ENCODE measurements at places on chromosomes 3 and 15.

- no peak for DNase-seq
Measured at GRCh38 chr15:38877471-38877870, 312.9 kb upstream of the RASGRP1 start.

GRCh38 chr15:96254173-96254572 is 76.3 kb upstream of the NR2F2 start:
- DNase-seq: no peak

GRCh38 chr3:183626877-183627594 is 8.4 kb upstream of the KLHL24 start:
- DNase-seq: no peak

DNA sequence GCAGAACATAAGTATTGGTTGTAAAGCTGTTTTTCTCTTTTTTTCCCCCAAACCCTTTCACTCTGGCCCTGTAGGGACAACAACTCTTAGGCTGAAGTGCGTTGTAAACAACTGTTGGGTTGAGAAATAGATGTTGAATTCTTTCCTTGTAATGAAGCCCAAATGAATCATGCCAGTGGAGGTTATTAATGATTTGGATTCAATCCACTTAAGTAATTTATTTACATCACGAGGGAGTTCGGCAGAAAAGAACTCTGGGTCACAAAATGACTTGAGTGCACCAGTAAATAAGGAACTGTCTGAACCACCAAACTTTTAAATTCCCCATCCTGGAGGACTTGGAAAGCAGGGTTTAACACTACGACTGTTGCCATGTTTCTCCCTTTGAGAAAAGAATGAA is 218.9 kb downstream of the PDZRN3 start:
- no peak for DNase-seq

DNA sequence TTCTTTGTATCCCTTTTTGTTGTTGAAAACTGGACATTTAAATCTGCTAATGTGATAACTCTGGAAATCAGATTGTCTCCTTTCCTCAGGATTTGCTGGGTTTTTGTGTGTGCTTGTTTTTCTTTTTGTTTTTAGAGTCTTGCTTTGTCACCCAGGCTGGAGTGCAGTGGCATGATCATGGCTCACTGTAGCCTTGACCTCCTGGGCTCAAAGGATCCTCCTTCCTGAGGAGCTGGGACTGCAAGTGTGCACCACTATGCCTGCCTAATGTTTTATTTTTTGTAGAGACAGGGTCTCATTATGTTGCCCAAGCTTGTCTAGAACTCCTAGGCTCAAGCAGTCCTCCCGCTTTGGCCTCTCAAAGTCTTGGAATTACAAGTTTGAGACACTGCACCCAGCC is 44.6 kb upstream of the IL20RB start:
- DNase-seq: no peak

DNA sequence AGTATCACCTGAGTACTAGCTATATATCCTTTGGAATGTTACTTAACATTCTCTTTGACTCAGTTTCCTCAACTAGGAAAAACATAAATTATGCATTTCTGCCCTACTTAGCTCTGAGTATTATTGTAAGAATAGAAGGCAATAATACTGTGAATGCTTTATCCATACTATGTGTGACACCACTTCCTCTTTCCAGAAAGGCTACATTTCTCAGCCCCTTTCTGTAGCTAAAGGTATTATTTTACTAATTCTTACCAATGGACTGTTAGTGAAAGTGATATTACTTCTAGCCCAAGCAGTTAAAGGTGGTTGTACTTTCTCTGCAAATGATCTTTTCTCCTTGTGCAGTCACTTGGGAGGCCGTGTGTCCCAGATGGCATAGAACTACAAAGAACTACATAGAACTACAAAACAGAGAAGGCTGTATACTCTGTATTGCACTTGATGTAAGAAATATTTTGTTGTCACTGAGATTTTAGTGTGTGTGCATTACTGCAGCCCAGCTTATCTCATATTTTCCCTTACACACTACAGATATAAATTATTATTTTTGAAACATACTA is 35.1 kb downstream of the MYH15 start:
- DNase-seq: no peak

Data from activated naive CD4-positive, alpha-beta T cell (primary cell).